ENCODE measurements at places on chromosomes 2 and 18. TPM values are rescaled to one million over a fixed set of nuclear protein-coding genes. Genes with fewer than 3 reads are reported as not detected.

DNA sequence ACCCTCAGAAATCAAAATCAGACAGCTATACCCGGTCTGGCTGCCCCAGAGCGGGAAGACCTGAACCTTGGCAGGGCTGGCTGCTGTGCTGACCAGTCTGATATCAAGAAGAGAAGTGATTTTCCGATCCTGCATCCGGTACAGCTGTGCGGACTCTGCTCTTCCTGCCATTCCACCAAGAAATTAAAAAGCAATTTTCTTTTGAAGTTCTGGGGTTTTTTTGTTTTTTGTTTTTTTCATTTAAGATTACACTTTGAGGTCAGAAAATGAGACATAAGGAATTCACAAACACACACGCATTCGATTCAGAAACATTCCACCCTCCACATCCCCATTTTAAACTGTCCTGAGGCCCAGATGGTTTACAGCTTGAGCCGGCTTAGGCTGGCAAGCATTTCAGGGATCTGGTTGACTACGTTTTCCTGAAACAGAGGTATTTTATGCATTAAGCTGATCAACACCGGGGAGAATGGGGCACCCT lies 156.5 kb downstream of the COL6A3 start:
- peaks cover 54% of the 10 kb centered on the region for H3K27me3 ChIP-seq
- H3K4me1 ChIP-seq: peaks cover 3% of the 10 kb centered on the region
- H3K27ac ChIP-seq: no peak overlapping the region
- no peaks in the 10 kb centered on the region for H3K36me3 ChIP-seq
- H3K4me3 ChIP-seq: no peak overlapping the region

TMX3 gene
- total RNA-seq: 38.4 TPM

IL36B gene
- not detected for total RNA-seq

- H3K4me1 ChIP-seq: no peaks in the 10 kb centered on the region
- H3K36me3 ChIP-seq: peaks cover 7% of the 10 kb centered on the region
- no peak overlapping the region for H3K27ac ChIP-seq
- no peak overlapping the region for H3K4me3 ChIP-seq
- no peak for DNase-seq
These were observed 51.7 kb upstream of the OTX1 start for GRCh38 chr2:62998949-62999348.

DNA sequence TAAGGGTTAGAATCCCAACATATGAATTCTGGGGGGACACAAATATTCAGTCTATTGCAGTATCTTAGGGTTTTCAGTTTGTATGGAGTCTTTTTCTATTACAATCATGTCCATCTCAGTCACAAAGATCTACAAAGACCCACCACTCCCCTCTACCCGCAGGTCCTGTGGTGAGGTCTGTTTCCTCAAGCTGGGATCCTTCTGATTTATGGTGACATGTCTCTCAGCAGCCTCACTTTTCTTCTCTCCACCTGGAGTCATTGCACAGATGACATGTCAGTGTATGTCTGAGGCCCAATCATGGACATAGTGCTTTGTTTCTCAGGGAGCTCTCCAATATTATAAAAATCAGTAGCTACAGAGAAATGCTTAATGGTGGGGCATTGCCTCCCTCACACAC lies 113.4 kb upstream of the RAB27B start:
- peak overlapping the region; percentile 1 for H3K27ac ChIP-seq
- H3K27me3 ChIP-seq: no peaks in the 10 kb centered on the region
- no peak for DNase-seq
- no peaks in the 10 kb centered on the region for H3K36me3 ChIP-seq

- no peak overlapping the region for H3K4me3 ChIP-seq
- no peaks in the 10 kb centered on the region for H3K27me3 ChIP-seq
- DNase-seq: no peak
- H3K36me3 ChIP-seq: no peaks in the 10 kb centered on the region
These were observed 43.5 kb downstream of the DOK6 start for GRCh38 chr18:69444221-69444620.

DNA sequence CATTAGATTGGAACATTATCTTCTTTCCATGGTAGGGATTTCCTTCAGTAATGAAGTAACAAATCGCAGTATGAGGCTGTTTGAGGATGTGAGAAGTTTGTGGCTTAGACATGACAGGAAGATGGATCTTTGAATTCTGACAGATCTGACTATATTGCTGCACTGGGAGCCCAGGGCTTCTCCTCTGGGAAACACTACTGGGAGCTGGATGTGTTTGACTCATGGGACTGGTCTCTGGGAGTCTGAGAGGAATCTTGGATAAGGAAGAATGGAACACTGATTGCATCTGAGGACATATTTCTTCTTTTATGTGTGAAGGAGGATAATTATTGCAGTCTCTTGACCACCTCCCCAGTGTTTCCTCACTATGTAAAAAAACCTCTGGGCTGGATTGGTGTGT lies 77.2 kb upstream of the ST6GAL2 start:
- H3K27ac ChIP-seq: no peak overlapping the region
- no peak for DNase-seq
- no peaks in the 10 kb centered on the region for H3K27me3 ChIP-seq
- no peak overlapping the region for H3K4me3 ChIP-seq

GRCh38 chr2:1754046-1754445 lies 9.7 kb upstream of the PXDN start:
- no peak overlapping the region for H3K4me3 ChIP-seq
- H3K4me1 ChIP-seq: peaks cover 4% of the 10 kb centered on the region
- DNase-seq: no peak
- H3K27me3 ChIP-seq: peaks cover 37% of the 10 kb centered on the region

DNA sequence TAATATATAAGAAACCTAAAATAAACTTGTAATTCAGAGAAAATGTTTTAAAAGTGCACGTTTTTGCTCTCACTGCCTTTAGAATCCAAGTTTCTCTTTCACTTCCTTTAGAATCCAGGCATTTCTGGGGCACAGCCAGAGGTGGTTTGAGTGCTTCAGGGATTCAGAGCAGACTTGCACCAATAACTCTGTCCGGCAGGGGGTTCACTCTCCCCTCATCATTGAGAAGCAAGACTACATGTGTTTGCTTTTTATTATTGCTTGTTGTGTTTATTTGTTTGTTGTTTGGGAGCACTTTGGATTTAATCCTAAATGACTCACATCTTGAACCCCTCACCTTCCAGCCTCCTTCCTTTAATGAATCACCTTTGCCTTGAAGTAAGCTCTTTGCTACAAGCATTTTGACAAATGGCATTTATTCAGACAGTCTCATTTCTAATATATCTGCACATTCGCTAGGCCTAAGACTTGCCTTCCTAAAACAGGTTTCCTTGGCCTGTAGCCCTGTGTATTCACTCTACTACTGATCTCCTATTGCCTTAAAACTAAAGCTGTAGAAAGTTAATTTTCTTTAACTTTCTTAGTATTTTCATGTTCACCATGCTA lies 233.5 kb upstream of the ATP5MC3 start:
- no peak overlapping the region for H3K4me3 ChIP-seq
- peaks cover 1% of the 10 kb centered on the region for H3K27me3 ChIP-seq
- H3K27ac ChIP-seq: no peak overlapping the region
- H3K36me3 ChIP-seq: no peaks in the 10 kb centered on the region

NEB gene
- 1.6 TPM for total RNA-seq

DNA sequence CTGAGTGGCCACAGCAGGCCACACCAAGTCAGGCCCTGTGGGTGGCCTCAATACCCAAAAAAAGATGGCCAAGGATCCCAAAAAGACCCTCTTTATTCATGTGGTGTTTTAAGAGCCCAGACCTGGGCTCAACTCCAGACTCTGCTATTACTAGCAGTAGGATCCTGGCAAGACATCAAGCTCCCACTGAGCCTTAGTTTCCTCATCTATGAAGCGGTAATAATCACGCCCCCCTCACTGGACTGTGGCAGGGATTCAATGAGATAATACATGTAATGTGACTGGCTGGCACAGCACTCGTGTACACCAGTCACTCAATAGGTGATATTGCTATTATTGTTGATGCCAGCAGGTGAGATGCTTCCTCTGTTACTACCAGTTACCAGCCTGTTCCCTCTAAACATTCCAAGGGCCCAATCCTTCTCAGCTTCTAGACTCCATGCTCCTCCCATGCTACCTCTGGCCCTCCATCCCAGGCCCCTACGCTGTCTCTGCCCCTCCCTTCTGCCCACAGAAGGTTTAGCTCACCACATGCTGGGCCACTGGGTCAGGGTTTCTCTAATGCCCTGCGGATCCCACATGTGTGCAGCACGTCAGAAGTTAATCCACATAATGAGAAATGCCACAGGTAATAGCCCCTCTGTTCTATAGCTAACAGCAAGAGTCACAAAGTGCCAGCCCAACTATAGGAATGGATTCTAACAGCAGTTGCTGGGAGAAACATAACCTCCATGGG lies 51.2 kb downstream of the SLC4A5 start:
- H3K4me1 ChIP-seq: peaks cover 20% of the 10 kb centered on the region
- no peak overlapping the region for H3K4me3 ChIP-seq
- H3K27ac ChIP-seq: peak overlapping the region; percentile 89
- no peaks in the 10 kb centered on the region for H3K36me3 ChIP-seq

SP5 gene
- total RNA-seq: not detected

ITGB6 gene
- total RNA-seq: not detected

HOXD4 gene
- total RNA-seq: not detected

ALPP gene
- total RNA-seq: 0.29 TPM

VAMP5 gene
- 38.2 TPM for total RNA-seq

GRCh38 chr18:67463829-67464228 lies 52.7 kb downstream of the DSEL start:
- no peaks in the 10 kb centered on the region for H3K36me3 ChIP-seq
- H3K4me3 ChIP-seq: no peak overlapping the region
- peaks cover 10% of the 10 kb centered on the region for H3K4me1 ChIP-seq
- no peak for DNase-seq

KCNF1 gene
- not detected for total RNA-seq

MC2R gene
- total RNA-seq: not detected

SOX11 gene
- not detected for total RNA-seq
